WTC11 (cell line): ENCODE measurements at places on chromosomes 3 and 15. TPM values are rescaled to one million over a fixed set of nuclear protein-coding genes. Genes with fewer than 3 reads are reported as not detected.

AGBL1 gene
- 0.07 TPM in 1 of 3 replicates, not detected in the others for total RNA-seq

PDZRN3 gene
- 7.1 to 9.5 TPM (median 8.8 TPM) in 3 replicates for total RNA-seq

PRR20G gene
- 0.18 TPM in 1 of 3 replicates, not detected in the others for total RNA-seq

CCDC39 gene
- 0.44 to 0.98 TPM in 2 of 3 replicates, not detected in the other for total RNA-seq

THRB gene
- 4.5 to 5.8 TPM (median 4.8 TPM) in 3 replicates for total RNA-seq

SLC28A2 gene
- 0.20 TPM in 1 of 3 replicates, not detected in the others for total RNA-seq

ATP13A3 gene
- total RNA-seq = 75.7 to 79.1 TPM (median 78.3 TPM) in 3 replicates

MFSD1 gene
- 6.6 to 8.2 TPM (median 6.7 TPM) in 3 replicates for total RNA-seq

CMTM8 gene
- total RNA-seq = 9.0 to 11.2 TPM (median 9.1 TPM) in 3 replicates

SMCO1 gene
- not detected in 3 replicates for total RNA-seq

ANO10 gene
- total RNA-seq = 35.1 to 38.1 TPM (median 36.6 TPM) in 3 replicates

MYO5C gene
- total RNA-seq = 22.5 to 25.3 TPM (median 22.9 TPM) in 3 replicates

PRICKLE2 gene
- 4.5 to 5.6 TPM (median 4.7 TPM) in 3 replicates for total RNA-seq

CELSR3 gene
- 27.9 to 35.7 TPM (median 32.7 TPM) in 3 replicates for total RNA-seq

SMAD6 gene
- 9.2 to 13.9 TPM (median 10.4 TPM) in 3 replicates for total RNA-seq

RETNLB gene
- total RNA-seq = not detected in 3 replicates

ATP13A5 gene
- not detected in 3 replicates for total RNA-seq

ITIH4 gene
- 2.4 to 6.2 TPM (median 3.9 TPM) in 3 replicates for total RNA-seq

PPCDC gene
- 25.7 to 30.1 TPM (median 27.8 TPM) in 3 replicates for total RNA-seq

FAN1 gene
- total RNA-seq = 22.8 to 31.5 TPM (median 30.3 TPM) in 3 replicates

HHLA2 gene
- total RNA-seq = 0.07 to 0.14 TPM (median 0.09 TPM) in 3 replicates

SCG3 gene
- 31.5 to 32.3 TPM (median 32.1 TPM) in 3 replicates for total RNA-seq

NR1I2 gene
- total RNA-seq = 1.7 to 2.8 TPM (median 2.7 TPM) in 3 replicates

LNP1 gene
- total RNA-seq = 6.7 to 7.9 TPM (median 6.8 TPM) in 3 replicates

WDR76 gene
- 13.4 to 16.2 TPM (median 16.0 TPM) in 3 replicates for total RNA-seq

SPRED1 gene
- 35.9 to 37.1 TPM (median 36.1 TPM) in 3 replicates for total RNA-seq

FBN1 gene
- 3.3 to 5.2 TPM (median 3.7 TPM) in 3 replicates for total RNA-seq

TMEM108 gene
- 10.2 to 14.7 TPM (median 12.9 TPM) in 3 replicates for total RNA-seq

ANKRD63 gene
- 1.2 to 1.7 TPM (median 1.4 TPM) in 3 replicates for total RNA-seq

HRG gene
- 0.11 to 0.24 TPM (median 0.11 TPM) in 3 replicates for total RNA-seq

PP2D1 gene
- not detected in 3 replicates for total RNA-seq

SRP14 gene
- 190 to 199 TPM (median 192 TPM) in 3 replicates for total RNA-seq

IQCH gene
- 1.9 to 2.0 TPM (median 1.9 TPM) in 3 replicates for total RNA-seq

MYO5A gene
- total RNA-seq = 29.2 to 33.3 TPM (median 32.1 TPM) in 3 replicates

NECTIN3 gene
- 19.9 to 24.8 TPM (median 23.0 TPM) in 3 replicates for total RNA-seq

KNL1 gene
- 18.4 to 24.0 TPM (median 21.1 TPM) in 3 replicates for total RNA-seq
